ENCODE measurements at places on chromosomes 12 and 14. TPM values are rescaled to one million over a fixed set of nuclear protein-coding genes. Genes with fewer than 3 reads are reported as not detected.
A peak's percentile ranks its signal among the peaks of the same experiment; 100 is the strongest.

DNA sequence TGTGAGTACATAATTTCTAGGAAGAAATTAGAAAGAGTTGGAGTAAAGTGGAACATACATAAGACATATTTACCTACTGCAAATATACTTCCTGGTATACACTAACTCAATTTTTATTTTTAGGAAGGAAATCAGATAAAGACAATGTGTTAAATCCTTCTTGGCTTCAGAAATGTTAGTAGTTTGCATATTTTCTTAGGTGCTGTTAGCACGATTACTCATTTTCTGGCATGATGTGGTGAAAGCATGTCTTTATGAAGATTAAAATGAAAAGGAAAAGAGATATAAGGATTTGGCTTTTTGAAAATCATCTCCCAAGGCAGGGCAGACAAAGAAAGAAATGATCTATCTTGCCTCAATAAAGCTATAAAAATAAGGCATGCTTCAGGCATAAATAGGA, 287.6 kb upstream of the E2F7 start:
- no peak for DNase-seq

DNA sequence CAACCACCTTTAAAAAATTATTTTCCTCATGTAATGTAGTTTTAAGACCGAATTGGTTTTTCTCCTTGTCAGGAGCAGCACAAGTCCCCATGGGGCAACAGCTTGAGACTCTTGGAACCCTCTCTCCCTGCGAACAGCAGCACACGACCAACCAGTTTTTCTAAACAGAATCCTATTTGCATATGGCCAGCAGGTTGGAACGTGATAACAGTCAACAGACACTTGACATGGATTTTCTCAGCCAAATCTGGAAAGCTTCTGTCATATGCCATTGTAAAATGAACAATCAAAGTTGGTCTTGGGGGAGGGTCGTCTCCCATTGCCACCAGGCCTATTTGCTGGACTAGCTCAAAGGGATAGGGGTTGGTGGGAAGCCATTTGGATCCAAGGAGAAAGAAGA, 1915.0 kb upstream of the FLRT2 start:
- DNase-seq = no peak

GRCh38 chr12:53489242-53489864, 9.9 kb downstream of the MAP3K12 start:
- no peak for DNase-seq

GRCh38 chr12:82517027-82517426, 158.7 kb downstream of the METTL25 start:
- peak; percentile 29 for DNase-seq

GRCh38 chr14:77917491-77918201, 117.7 kb downstream of the ADCK1 start:
- no peak for DNase-seq

- DNase-seq = no peak
Measured at GRCh38 chr12:69916544-69917235, 91.7 kb downstream of the MYRFL start.

DNA sequence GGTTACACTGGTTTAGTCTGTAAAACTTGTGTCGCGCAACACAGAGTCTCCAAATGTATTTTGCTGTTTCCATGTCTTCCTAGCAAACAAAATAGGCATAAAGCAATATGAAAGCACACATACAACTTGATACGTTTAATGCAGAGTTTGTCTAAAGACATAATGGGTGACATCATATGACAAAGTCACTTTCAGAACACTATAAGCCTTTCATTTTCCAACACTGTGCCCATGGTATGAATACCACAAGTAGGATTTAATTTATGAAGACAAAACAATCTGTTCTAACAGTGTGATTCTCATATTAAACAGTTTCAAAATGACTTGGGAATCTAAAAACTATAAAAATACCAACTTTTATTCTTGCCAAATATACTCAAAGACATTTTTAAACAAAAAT, 58.4 kb downstream of the PTPN21 start:
- DNase-seq = no peak

DNA sequence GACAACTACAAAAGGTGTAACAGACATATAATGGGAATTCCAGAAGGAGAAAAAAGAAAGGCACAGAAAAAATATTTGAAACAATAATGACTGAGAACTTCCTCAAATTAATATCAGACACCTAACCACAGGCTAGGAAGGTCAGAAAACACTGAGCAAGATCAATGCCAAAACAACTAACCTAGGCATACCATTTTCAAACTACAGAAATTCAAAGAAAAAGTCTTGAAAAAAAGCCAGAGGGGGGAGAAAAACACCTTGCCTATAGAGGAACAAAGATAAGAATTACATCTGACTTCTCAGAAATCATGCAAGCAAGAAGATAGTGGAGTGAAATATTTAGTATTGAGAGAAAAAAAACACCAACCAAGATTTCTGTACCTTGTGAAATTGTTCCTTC, 77.8 kb downstream of the RIN3 start:
- no peak for DNase-seq

DNA sequence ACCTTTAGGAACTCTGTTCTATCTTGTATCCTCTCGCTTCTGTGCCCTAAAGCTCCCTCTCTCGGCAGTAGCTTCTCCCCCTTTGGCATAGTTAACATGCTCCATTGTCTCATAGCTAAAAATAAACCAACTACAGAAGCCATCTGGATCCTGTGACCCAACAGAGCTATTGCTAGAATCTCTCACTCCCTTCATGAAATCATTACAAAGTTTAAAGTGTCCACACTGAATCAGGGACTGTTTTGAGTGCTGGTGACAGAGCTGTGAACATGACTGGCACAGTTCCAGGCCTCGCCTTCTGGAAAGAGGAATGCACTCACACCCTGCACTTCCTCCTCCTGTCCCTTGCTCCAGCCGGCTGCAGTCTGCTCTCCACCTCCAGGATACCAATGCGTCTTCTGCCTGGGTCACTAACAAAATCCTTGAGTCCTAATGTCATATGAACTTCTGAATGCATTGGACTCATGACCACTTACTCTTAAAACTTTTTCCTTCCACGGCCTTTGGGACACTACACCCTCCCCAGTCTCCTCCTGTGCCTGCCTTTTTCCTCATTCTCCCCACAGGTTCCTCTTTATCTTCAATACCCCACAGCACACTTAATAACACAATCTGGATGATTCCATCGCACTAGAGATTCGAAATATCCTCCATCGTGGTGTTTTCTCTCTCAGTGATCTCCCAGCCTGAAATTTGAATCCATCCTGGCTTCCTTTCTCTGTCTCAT, 13.2 kb downstream of the PLBD1 start:
- peak; percentile 62 for DNase-seq

GEMIN2 gene
- total RNA-seq = 51.3 TPM

WNT1 gene
- not detected for total RNA-seq

PZP gene
- not detected for total RNA-seq

Measured in bronchial epithelial cell (primary cell).